ENCODE measurements at places on chromosomes 6 and 20. TPM values are rescaled to one million over a fixed set of nuclear protein-coding genes. Genes with fewer than 3 reads are reported as not detected.

GRCh38 chr6:126792340-126793085, 326.0 kb upstream of the RSPO3 start:
- no peak overlapping the region for H3K4me3 ChIP-seq
- H3K36me3 ChIP-seq = no peaks in the 10 kb centered on the region
- no peaks in the 10 kb centered on the region for H3K4me1 ChIP-seq
- H3K27ac ChIP-seq = no peak overlapping the region
- DNase-seq = no peak
- no peaks in the 10 kb centered on the region for H3K27me3 ChIP-seq

The FHL5 gene
- 5.7 TPM for total RNA-seq

DNA sequence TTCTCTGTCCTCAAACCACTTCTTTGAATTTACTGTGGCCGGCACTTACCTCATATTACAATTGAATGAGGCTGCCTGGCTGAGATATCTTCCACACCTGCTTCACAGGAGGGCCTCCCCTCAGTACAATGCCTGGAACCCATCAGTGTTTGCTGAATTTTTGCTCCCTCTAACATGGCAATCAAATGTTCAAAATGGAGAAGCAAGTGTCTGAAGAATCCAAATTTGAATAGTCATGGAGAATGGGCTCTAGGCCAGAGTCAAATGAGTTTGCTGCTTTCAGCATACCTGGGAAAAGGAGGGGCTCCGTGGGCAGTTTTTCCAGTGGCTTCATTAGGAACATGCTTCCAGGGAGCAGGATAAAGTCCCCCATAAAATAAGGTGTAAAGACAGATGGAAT, 564.8 kb downstream of the UTRN start:
- no peaks in the 10 kb centered on the region for H3K36me3 ChIP-seq
- H3K27me3 ChIP-seq = no peaks in the 10 kb centered on the region
- H3K27ac ChIP-seq = no peak overlapping the region
- DNase-seq = no peak
- no peaks in the 10 kb centered on the region for H3K4me1 ChIP-seq

The FAM162B gene
- total RNA-seq = 2.2 TPM

The ARG1 gene
- total RNA-seq = not detected

DNA sequence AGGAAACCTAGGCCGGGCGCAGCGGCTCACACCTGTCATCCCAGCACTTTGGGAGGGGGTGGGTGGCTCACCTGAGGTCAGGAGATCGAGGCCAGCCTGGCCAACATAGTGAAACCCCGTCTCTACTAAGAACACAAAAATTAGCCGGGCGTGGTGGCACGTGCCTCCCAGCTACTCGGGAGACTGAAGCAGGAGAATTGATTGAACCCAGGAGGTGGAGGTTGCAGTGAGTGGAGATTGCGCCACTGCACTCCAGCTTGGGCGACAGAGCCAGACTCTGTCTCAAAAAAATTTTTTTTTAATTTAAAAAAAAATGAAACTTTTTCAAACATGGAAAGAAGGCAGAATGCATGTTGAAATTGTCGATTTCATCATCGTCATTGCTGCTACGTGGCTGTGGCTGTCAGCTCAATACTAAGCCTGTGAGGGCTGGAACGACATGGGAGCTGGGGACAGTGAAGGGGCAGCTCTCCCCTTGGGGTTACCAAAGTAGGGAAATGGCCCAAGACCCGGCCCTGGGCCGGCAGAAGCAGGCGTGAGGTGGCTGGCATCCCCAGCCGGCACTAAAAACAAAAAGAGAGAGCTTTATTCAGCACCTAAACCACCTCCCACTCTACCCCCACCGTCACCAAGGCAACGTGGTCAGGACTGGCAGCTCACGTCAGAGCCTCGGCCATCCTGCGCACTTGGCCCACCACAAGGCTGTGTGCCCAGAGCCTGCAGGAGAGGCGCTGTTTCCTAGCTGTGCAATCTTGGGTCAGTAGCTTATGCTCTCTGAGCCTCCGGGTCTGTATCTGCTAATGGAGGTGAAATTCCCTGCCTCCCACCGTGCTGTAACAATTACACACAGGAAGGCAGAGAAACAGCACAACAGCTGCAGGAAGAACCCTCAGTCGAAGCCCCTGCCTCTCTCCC, 30.8 kb downstream of the AGPAT4 start:
- no peaks in the 10 kb centered on the region for H3K36me3 ChIP-seq
- no peaks in the 10 kb centered on the region for H3K27me3 ChIP-seq
- H3K27ac ChIP-seq = no peak overlapping the region
- peaks cover 11% of the 10 kb centered on the region for H3K4me1 ChIP-seq

DNA sequence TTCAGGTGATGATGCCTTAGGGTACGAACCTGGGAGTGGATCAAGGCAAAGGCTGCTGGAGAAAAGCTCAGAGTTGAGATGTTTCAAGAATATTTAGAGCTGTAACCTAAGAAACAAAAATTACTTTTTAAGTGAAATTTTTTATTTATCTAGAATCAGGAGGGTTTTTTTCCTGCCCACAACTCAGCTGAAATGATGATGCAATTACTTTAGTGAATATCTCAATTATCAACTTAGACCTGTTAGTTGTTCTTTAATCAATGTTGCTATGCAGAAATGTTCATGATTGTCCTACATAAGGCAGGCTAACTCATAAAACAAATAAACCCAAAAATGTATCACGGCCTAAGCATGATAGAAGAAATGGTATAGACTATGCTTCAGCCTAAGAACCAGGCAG, 50.3 kb downstream of the TPBG start:
- no peaks in the 10 kb centered on the region for H3K4me1 ChIP-seq
- no peak overlapping the region for H3K4me3 ChIP-seq
- H3K27me3 ChIP-seq = no peaks in the 10 kb centered on the region
- DNase-seq = no peak

The COL21A1 gene
- 21.6 TPM for total RNA-seq

GRCh38 chr6:22357724-22358189, 60.9 kb upstream of the PRL start:
- no peaks in the 10 kb centered on the region for H3K36me3 ChIP-seq
- H3K4me3 ChIP-seq = no peak overlapping the region
- no peak overlapping the region for H3K27ac ChIP-seq
- no peaks in the 10 kb centered on the region for H3K4me1 ChIP-seq
- no peaks in the 10 kb centered on the region for H3K27me3 ChIP-seq

- H3K27me3 ChIP-seq = no peaks in the 10 kb centered on the region
- peaks cover 6% of the 10 kb centered on the region for H3K36me3 ChIP-seq
- DNase-seq = no peak
Measured at GRCh38 chr20:13788167-13788834, 3.5 kb downstream of the NDUFAF5 start.
